Breast epithelium (tissue), 4 donors: ENCODE measurements at places on chromosomes 6 and 20.

GRCh38 chr6:81237226-81237625, 515.3 kb downstream of the TENT5A start:
- no peak for DNase-seq
- no peak overlapping the region for H3K27ac ChIP-seq
- H3K4me1 ChIP-seq = no peaks in the 10 kb centered on the region
- H3K4me3 ChIP-seq = no peak overlapping the region
- H3K36me3 ChIP-seq = no peaks in the 10 kb centered on the region

- H3K4me1 ChIP-seq = no peaks in the 10 kb centered on the region
- no peaks in the 10 kb centered on the region for H3K27me3 ChIP-seq
- DNase-seq = no peak
- no peak overlapping the region for H3K4me3 ChIP-seq
- H3K36me3 ChIP-seq = no peaks in the 10 kb centered on the region
Measured at GRCh38 chr6:15914553-15914952, 214.3 kb upstream of the MYLIP start.

DNA sequence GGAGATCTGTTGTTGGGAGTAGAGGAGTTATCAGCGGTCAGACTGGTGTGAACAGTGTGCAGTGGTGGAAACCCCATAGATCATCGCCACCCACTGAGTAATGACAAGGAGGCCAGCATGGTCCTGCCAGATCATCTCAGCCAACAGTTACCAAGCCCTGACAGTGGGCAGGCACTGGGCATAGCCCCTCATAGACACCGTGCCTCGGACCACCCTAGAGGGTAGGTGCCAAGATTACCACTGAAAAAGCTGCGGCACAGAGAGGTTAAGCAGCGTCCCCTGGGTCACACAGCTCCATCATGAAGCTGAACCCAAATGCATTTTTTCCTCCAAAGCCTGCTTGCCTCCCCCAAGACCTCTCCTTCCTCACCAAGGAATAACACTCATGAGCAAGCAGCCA, 21.5 kb upstream of the BMP7 start:
- no peak for DNase-seq
- H3K27me3 ChIP-seq = no peaks in the 10 kb centered on the region
- H3K4me3 ChIP-seq = no peak overlapping the region
- H3K36me3 ChIP-seq = no peaks in the 10 kb centered on the region

- no peak overlapping the region for H3K27ac ChIP-seq
- H3K4me1 ChIP-seq = no peaks in the 10 kb centered on the region
- H3K27me3 ChIP-seq = no peaks in the 10 kb centered on the region
- H3K36me3 ChIP-seq = no peaks in the 10 kb centered on the region
- no peak overlapping the region for H3K4me3 ChIP-seq
Measured at GRCh38 chr6:45047573-45047972, 280.6 kb upstream of the RUNX2 start.

- no peak overlapping the region for H3K4me3 ChIP-seq
- no peaks in the 10 kb centered on the region for H3K4me1 ChIP-seq
- no peak for DNase-seq
- H3K27ac ChIP-seq = no peak overlapping the region
Measured at GRCh38 chr6:35402136-35402855, 49.8 kb upstream of the FANCE start.

- H3K36me3 ChIP-seq = no peaks in the 10 kb centered on the region
- H3K4me1 ChIP-seq = no peaks in the 10 kb centered on the region
- no peak overlapping the region for H3K4me3 ChIP-seq
- no peaks in the 10 kb centered on the region for H3K27me3 ChIP-seq
- no peak for DNase-seq
Measured at GRCh38 chr6:34684919-34685318, 11.6 kb downstream of the ILRUN start.

- H3K36me3 ChIP-seq = no peaks in the 10 kb centered on the region
- H3K4me1 ChIP-seq = no peaks in the 10 kb centered on the region
- DNase-seq = no peak
- H3K4me3 ChIP-seq = no peak overlapping the region
- no peak overlapping the region for H3K27ac ChIP-seq
Measured at GRCh38 chr6:19444481-19444880, 392.7 kb upstream of the ID4 start.

- H3K4me3 ChIP-seq = no peak overlapping the region
- no peak for DNase-seq
- no peaks in the 10 kb centered on the region for H3K27me3 ChIP-seq
- no peak overlapping the region for H3K27ac ChIP-seq
- H3K36me3 ChIP-seq = no peaks in the 10 kb centered on the region
- H3K4me1 ChIP-seq = no peaks in the 10 kb centered on the region
Measured at GRCh38 chr6:126812651-126813050, 305.8 kb upstream of the RSPO3 start.

GRCh38 chr20:61442075-61442670, 190.1 kb downstream of the CDH4 start:
- H3K36me3 ChIP-seq = no peaks in the 10 kb centered on the region
- H3K4me3 ChIP-seq = no peak overlapping the region
- H3K27me3 ChIP-seq = no peaks in the 10 kb centered on the region
- H3K4me1 ChIP-seq = no peaks in the 10 kb centered on the region

- H3K27ac ChIP-seq = no peak overlapping the region
- no peak for DNase-seq
- no peaks in the 10 kb centered on the region for H3K36me3 ChIP-seq
- no peak overlapping the region for H3K4me3 ChIP-seq
- H3K27me3 ChIP-seq = no peaks in the 10 kb centered on the region
Measured at GRCh38 chr6:100593522-100593921, 128.8 kb upstream of the SIM1 start.

DNA sequence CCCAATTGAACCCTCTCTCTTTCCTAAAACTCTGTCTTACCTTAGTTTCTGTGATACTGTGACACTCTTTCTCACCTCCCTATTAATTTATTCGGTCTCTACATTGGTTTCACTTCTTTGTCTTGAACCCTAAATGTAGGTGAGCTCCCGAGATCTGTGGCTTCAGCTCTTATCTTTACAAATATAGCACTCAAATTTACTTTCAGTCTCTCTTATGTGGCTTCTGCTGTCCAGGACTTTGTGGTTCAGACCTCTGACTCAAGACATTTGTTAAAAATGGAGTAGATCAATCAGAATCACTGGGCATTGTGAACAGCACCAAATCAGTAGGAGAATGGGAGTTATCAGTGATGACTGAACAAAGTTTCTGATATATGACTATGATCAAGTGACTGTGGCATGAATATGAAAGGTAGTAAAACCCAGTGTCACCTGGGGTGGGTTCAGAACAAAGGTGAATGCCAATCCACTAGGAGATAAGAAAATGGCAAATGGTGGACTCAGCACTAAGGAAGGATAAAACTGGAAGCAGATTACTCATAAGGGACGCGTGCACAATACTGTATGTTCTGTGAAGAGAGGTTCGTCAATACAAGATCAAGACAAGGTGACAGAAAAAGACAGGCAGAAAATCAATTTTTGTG, 27.2 kb downstream of the IL17F start:
- H3K27me3 ChIP-seq = no peaks in the 10 kb centered on the region
- no peak overlapping the region for H3K4me3 ChIP-seq
- no peaks in the 10 kb centered on the region for H3K4me1 ChIP-seq
- H3K27ac ChIP-seq = no peak overlapping the region

GRCh38 chr6:42745083-42745639, 742 bp downstream of the TBCC start:
- H3K4me3 ChIP-seq = peak overlapping the region; percentile 98
- H3K4me1 ChIP-seq = peaks cover 5% of the 10 kb centered on the region
- peak overlapping the region; percentile 85 for H3K27ac ChIP-seq
- H3K36me3 ChIP-seq = no peaks in the 10 kb centered on the region
- peak; percentile 28 for DNase-seq
- H3K27me3 ChIP-seq = no peaks in the 10 kb centered on the region

DNA sequence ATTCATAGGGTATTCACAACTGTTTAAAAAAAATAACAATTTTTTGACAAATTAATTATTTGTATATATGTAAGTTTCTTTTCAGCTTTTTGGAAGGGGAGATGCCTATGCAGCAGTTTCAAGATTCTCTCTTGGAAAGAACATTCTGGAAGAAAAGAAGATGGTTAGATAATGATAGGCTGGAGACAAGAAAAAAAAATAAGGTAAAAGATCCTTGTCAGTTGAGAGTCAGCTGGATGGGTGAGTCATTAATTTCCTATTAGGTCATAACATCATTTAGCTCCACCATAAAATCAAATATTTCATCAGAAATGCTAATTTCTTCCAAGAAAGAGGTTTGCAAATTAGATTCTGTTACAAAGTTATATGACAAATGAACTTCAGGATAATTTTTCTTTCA, 880.4 kb downstream of the EPHA7 start:
- no peaks in the 10 kb centered on the region for H3K4me1 ChIP-seq
- no peak overlapping the region for H3K27ac ChIP-seq
- no peaks in the 10 kb centered on the region for H3K27me3 ChIP-seq
- H3K4me3 ChIP-seq = no peak overlapping the region

GRCh38 chr6:24205020-24205492, 79.0 kb downstream of the NRSN1 start:
- H3K4me3 ChIP-seq = no peak overlapping the region
- H3K36me3 ChIP-seq = no peaks in the 10 kb centered on the region
- H3K27ac ChIP-seq = no peak overlapping the region
- no peaks in the 10 kb centered on the region for H3K4me1 ChIP-seq

- H3K27me3 ChIP-seq = no peaks in the 10 kb centered on the region
- H3K36me3 ChIP-seq = no peaks in the 10 kb centered on the region
- no peaks in the 10 kb centered on the region for H3K4me1 ChIP-seq
- no peak overlapping the region for H3K4me3 ChIP-seq
- no peak overlapping the region for H3K27ac ChIP-seq
Measured at GRCh38 chr6:14102383-14102782, 15.2 kb upstream of the CD83 start.

DNA sequence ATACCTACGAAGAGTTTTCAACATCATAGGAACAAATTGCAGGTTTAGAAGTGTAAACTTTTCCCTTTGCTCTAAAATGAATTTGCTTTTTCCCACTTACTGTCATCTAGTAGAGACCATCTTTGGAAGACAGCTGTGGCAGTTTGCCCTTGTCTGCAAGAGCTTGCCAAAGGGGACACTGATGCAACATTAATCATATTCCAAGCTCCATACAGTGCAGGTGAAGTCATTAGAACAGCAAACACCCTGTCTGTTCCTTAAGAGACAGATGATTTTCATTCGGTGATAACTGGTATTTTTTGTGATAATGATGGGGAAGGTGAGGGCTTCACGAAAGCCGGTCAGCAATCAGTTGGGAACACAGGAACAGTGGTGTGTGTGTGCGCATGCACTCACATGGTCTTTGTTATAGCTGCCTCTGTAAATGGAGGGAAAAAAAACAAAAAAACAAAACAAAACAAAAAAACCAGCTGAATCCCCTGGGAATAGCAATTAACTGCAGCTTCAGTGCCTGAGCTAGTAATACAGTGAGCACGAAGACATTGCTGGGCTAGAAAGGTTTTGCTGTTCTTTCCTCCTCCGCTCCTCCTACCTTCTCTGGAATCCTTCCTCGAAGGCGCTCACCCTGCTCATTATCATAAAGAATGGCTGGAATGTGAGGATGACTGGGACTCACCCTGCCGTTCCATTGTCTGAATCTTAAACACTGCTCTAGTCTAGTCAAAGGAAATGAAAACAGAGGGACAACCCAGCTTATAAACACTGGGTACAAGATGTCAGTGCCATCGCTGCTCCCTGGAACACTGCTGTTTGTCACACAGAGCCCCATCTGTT, 35.2 kb upstream of the KIF13A start:
- H3K4me1 ChIP-seq = no peaks in the 10 kb centered on the region
- H3K36me3 ChIP-seq = no peaks in the 10 kb centered on the region
- H3K27me3 ChIP-seq = no peaks in the 10 kb centered on the region
- peak overlapping the region; percentile 60 for H3K27ac ChIP-seq

DNA sequence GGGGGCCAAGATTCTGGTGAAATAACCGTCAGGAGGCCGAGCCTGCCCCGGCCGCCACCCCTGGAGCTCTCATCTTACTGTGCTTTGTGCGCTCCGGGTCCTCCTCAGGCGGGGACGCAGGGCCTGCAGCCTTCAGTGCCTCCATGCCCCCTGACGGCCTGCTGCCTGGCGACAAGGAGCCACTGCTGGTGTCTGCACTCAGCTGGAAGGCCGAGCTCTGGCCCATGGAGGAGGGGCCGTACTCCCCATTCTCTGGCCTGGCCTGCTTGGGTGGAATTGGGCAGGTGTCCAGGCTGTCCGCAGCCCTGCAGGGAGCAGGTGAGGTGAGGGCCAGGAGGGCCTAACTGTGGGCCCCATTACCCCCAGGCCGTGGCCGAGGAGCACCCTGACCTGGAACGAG, 5.3 kb downstream of the ZNF512B start:
- H3K4me3 ChIP-seq = no peak overlapping the region
- DNase-seq = no peak
- H3K36me3 ChIP-seq = peaks cover 8% of the 10 kb centered on the region
- no peaks in the 10 kb centered on the region for H3K27me3 ChIP-seq
- peaks cover 10% of the 10 kb centered on the region for H3K4me1 ChIP-seq

- H3K4me3 ChIP-seq = no peak overlapping the region
- no peaks in the 10 kb centered on the region for H3K36me3 ChIP-seq
- H3K27me3 ChIP-seq = peaks cover under 1% of the 10 kb centered on the region
- no peak for DNase-seq
Measured at GRCh38 chr6:1175877-1176276, 136.0 kb upstream of the FOXQ1 start.

GRCh38 chr6:154732538-154733182, 556 bp upstream of the SCAF8 start:
- H3K4me1 ChIP-seq = peaks cover 6% of the 10 kb centered on the region
- no peaks in the 10 kb centered on the region for H3K27me3 ChIP-seq
- no peaks in the 10 kb centered on the region for H3K36me3 ChIP-seq
- DNase-seq = peak; percentile 56
- H3K27ac ChIP-seq = peak overlapping the region; percentile 100

DNA sequence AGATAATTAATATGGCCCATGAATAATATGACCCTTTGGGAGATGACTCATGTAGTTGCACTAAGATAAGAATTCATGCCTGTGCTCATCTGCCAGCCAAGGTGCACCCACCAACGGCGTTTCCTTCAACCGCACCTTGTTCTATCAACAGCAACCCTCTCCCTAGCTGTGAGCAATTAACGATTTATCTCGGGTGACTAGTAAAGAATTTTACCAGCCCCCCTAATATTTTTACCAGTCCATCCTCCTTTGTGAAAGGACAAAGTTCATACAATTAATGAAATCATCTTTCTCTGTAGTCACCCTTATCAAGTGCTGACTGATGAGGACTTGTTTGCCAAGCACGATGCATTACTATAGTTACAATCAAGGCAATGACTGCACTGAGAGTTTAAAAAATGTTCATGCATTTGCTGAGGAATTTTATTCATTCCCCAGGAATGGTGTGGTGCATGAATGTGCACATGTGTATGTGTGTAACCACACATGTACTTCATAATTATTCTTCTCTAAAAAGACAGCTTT, 118.7 kb downstream of the SMOC2 start:
- no peaks in the 10 kb centered on the region for H3K27me3 ChIP-seq
- H3K4me3 ChIP-seq = no peak overlapping the region
- no peaks in the 10 kb centered on the region for H3K4me1 ChIP-seq
- no peaks in the 10 kb centered on the region for H3K36me3 ChIP-seq
- no peak for DNase-seq

DNA sequence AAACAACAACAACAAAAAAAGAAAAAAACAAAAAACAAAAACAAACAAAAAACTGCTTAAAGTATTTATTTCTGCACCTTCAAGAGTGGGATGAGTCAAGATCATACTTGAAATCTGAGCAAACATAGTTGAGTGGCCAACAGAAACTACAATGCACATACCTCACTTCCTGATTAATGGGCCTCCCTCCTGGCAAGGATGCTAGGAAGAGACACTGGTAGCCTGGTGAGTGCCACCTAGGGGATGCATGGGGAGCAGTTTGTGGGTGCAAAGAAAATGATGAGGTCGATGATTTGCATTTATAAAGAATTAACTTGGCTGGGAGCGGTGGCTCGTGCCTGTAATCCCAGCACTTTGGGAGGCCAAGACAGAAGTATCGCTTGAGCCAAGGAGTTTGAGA, 808.1 kb downstream of the MAFB start:
- no peaks in the 10 kb centered on the region for H3K4me1 ChIP-seq
- H3K27ac ChIP-seq = no peak overlapping the region
- DNase-seq = no peak
- H3K4me3 ChIP-seq = no peak overlapping the region
